ENCODE measurements at places on chromosomes 5 and 9.

DNA sequence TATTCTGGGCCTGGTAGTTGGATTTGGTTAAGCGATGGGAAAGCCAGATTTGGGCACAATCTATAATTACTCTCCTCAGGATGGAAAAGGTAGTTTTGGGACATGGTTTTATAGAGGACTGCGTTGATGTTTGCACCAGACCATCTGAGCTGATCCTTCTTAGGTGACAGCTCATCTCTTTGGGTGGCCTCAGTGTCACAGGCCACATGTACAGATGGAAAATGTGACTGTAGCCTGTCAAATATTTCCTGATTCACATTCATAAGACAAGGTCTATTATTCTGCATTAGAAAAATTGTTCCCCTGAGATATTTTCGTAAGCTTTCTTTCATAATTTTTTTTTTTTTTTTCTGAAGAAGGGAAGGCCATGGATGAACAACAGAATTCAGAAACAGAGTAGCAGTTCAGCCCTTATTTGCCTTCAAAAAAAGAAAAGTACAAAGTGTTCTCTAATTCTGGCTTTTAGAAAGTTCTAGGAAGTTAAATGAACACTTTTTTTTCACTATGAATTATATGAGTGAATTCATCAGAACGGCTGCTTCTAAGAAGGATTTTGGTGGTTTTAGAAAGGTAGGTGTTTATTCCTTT, 81.0 kb downstream of the NNT start:
- no peak for DNase-seq

GRCh38 chr5:135190416-135191083, 156.5 kb upstream of the PITX1 start:
- no peak for DNase-seq

DNA sequence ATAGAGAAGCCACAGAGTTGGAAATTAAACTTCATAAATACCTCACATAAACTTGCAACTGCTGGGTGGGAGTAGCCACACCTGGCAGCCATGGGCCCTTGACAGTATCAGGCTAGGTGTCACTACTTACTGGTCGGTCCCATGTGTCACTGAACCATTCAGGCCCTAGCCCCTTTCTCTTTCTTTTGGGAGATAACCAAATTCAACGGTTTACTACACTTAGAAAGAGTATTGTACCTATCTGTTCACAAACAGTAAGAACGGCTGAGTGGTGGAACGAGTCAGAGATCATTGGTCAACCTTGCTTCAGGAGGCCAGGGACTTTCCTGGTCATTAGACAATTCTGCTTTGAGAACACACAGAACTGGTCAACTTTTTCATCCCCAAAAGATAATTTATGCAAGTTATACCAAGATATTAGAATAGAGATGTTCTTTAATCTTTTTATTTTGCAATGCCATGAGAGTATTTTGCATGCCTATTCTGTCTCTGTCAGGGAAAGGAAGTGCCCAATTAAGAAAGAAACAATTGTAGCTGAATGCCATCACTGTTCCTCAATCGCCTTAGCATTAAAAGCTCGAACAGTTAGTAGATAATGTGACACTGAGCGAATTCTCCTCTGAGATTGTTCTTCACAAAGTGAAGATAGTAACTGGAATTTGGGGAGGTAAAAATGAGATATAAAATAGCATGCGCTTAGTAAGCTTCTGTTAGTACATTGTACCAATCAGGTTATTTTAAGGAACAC, 50.9 kb downstream of the GOLPH3 start:
- DNase-seq = no peak

DNA sequence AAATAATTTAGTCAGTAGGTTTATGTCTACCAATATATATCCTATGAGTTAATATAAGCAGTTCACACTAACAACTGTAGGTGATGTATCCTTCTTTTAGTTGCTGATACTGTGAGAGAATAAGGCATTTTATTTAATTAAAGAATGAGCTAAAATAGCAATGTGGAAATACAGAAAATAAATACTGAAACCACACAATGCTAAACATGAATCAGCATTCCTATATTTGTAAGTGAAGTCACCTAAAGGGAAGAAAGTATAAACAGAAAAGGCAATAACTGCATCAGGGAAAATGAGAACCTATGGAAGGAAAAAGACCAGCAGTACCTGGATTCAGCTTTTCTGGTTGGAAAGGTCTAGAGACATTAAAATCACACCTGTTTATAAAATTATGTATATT, 336.0 kb downstream of the PDE4D start:
- no peak for DNase-seq

GRCh38 chr5:138468966-138469539, 3.8 kb downstream of the EGR1 start:
- DNase-seq = no peak

- no peak for DNase-seq
Measured at GRCh38 chr9:86354818-86355309, 654 bp upstream of the TUT7 start.

DNA sequence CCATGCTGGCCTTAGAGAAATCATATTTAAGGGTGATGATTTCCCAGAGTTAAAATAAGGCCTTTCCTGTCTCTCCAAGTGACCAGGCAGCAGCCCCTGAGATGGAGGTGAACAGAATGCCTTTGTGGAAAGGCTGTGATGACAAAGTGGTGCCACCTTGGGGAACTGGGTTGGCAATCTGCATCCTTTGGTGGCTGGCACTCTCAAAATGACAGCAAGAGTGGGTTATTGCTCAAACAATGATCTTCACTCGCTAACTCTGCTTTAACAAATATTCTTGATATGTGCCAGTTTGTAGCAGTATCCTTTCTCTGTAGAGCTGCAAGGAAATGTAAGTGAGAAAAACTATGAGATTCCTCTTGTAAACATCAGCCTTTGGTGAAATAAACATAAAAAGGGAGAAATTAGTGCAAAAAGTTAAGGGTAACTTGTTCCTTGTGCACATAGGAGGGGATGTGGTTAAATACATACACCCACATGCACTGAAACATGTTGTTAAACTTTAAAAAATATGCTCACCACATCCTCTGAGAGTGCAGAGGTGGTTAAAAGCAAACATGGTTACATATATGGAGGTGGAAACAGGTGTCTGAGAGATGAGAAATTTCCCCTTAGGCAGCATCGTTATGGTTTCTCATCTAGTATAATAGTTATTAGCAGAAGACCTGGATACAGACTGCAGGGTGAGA, 373.4 kb upstream of the CTNND2 start:
- DNase-seq = no peak

DNA sequence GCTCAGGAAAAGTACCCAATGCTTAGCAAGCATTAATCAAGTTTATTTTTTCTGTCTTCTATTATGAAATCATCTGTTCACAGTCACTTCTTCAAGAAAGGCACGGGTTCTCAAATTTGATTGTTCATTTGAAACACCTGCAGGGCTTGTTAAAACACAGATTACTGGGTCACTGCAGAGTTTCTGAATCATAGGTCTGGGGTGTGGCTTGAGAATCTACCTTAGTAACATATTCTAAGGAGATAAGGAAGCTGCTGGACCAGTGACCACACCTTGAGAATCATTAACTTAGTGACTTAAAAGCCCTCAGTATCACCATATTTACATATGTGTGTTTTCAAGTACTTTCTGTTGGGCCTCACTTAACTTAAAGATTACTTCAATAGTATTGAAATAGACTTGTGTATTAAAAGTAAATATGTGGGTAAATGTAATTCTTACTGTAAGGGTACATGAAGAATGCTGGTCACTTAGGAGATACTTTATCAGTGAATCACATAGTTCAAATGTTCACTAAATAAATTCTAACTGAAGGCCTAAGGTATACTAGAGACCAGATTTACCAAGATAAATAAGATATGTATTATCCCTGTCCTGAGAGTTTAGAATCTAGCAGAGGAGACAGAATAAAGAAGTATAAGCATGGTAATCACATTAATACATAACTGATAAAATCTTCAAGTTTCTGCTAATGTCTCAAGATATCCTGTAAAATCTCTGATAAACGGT, 1342.1 kb upstream of the C9orf72 start:
- DNase-seq = no peak

- DNase-seq = no peak
Measured at GRCh38 chr5:16406630-16407029, 59.0 kb downstream of the ZNF622 start.

GRCh38 chr9:27542508-27542907, 12.9 kb upstream of the MOB3B start:
- DNase-seq = no peak

DNA sequence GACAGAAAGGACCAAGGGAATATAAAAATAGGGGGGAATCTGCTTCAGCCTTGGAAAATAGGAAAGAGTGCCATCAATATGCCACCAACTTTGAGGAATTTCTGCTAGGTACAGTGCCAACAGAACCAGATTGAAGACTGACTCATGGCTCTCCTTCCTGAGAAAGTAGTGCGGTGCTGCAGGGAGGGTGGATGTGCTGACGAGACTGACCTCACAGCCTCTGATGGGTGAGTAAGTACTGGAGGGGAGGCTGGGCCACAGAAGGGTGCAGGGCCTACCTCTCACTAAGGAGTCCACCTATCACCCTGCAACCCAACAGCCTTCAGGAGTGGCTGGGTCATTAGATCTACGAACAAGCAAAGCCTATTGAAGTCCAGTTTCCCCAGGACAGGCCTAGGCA, 187.6 kb downstream of the GABBR2 start:
- no peak for DNase-seq

- no peak for DNase-seq
Measured at GRCh38 chr5:175460552-175460951, 16.6 kb upstream of the DRD1 start.

- no peak for DNase-seq
Measured at GRCh38 chr9:17063535-17064135, 71.2 kb upstream of the CNTLN start.

DNA sequence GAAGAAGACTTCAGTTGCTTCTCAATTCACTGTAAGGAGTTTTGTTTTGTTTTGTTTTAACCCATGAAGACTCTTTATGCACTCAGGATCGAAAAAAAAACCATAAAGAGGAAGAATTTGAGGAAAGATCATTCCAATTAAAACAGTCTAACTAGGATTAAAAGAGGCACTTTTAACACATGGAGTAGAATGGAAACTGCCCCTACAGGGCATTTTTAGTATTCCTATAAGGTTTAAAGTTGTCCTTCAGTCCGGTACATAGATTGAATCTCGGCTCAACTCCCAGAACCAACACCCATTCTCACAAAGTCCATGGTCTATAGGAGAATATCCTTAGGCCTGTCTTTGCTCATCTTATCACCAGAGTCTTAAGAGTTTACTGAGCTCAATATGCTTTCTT, 469.6 kb downstream of the DTWD2 start:
- no peak for DNase-seq
